A549 treated with AZD2906 at 1 μM for 4 hours (cell line): ENCODE measurements at places on chromosomes 13 and 19. TPM values are rescaled to one million over a fixed set of nuclear protein-coding genes. Genes with fewer than 3 reads are reported as not detected.

CACNG6 gene
- total RNA-seq, result 10.3 to 12.7 TPM (median 11.0 TPM) in 5 replicates

SYNE4 gene
- total RNA-seq, result 0.04 to 0.50 TPM (median 0.25 TPM) in 5 replicates

TEKTIP1 gene
- 0.16 to 0.21 TPM (median 0.20 TPM) in 3 of 5 replicates, not detected in the others for total RNA-seq

DNAJC3 gene
- total RNA-seq, result 10.8 to 14.9 TPM (median 11.9 TPM) in 5 replicates

KLK1 gene
- 0.09 to 0.29 TPM (median 0.20 TPM) in 5 replicates for total RNA-seq

CAPN12 gene
- 4.5 to 7.3 TPM (median 6.3 TPM) in 5 replicates for total RNA-seq

NANOS2 gene
- not detected in 5 replicates for total RNA-seq

DKKL1 gene
- total RNA-seq, result 0.23 to 0.88 TPM (median 0.64 TPM) in 5 replicates

MEIS3 gene
- total RNA-seq, result 30.9 to 42.1 TPM (median 40.5 TPM) in 5 replicates

NOP53 gene
- 235 to 317 TPM (median 251 TPM) in 5 replicates for total RNA-seq
